ENCODE measurements at places on chromosomes 7 and 10. TPM values are rescaled to one million over a fixed set of nuclear protein-coding genes. Genes with fewer than 3 reads are reported as not detected.

Gene STAM
- 21.6 TPM for total RNA-seq

Gene DYNC1I1
- 0.17 TPM for total RNA-seq

Gene ZNF117
- total RNA-seq: 5.6 TPM

Gene NKX6-2
- not detected for total RNA-seq

Gene SP8
- total RNA-seq: not detected

Gene INA
- 0.50 TPM for total RNA-seq

Gene GOLGA7B
- total RNA-seq: not detected

Gene R3HCC1L
- total RNA-seq: 19.5 TPM

Gene RBP3
- not detected for total RNA-seq

Gene ABHD11
- total RNA-seq: 7.1 TPM

Measured in fibroblast of lung (primary cell).